Activated CD4-positive, alpha-beta T cell treated with anti-CD3 and anti-CD28 coated beads, Interleukin-2, amount 50 U/mL, for 48 hours (primary cell): ENCODE measurements at places on chromosomes 3 and 15.

DNA sequence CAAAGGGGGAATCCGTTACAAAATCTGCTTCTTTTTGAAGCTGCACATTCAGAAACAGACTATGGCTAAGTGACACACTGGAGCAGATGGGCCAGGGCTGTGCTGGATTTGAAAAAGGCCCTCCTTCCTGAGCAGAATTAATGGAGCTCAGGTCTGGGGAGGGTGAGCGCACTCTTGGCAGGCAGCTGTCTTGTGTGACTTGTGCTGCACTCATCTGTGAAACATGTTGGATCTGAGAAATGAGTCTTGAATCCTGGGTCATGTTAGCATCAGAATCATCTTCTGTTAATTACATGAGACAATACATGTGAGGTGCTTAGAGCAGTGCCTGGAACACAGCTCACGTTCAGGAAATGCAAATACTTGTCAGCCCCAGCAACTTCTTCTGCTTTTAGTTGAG lies 219.6 kb downstream of the THSD4 start:
- DNase-seq: no peak

DNA sequence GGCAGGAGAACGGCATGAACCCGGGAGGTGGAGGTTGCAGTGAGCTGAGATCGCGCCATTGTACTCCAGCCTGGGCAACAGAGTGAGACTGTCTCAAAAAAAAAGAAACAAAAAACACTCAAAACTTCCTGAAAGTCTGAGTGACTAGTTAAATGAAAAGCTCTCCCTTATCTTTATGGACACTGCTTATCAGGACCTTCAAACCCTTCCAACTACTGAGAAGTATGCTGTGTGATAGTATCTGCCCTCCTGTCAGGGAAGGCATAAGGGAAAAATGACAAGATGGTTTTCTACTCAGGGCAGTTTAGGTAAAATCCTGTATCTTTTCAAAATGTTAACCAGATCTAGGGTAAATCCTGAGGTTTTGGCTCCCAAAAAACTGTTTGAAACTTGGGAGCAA lies 21.8 kb downstream of the EMC7 start:
- DNase-seq: no peak

DNA sequence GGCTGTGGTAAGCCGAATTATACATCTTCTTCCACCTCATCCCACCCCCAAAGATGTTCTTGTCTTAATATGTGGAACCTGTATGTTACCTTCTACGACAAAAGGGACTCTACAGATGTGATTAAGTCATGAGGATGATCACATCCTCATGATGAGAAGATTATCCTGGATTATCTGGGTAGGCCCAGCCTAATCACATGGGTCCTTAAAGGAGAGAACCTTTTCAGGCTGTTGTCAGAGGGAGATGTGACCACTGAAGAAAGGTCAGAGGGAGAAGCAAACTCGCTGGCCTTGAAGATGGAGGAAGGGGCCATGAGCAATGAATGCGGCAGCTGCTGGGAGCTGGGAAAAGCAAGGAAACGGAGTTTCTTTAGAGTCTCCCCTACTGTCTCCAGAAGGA lies 12.9 kb upstream of the SCG3 start:
- no peak for DNase-seq

- DNase-seq: no peak
Measured at GRCh38 chr3:171348121-171348520, 112.1 kb downstream of the TNIK start.

GRCh38 chr3:72839057-72839456 lies 9.2 kb downstream of the SHQ1 start:
- no peak for DNase-seq

DNA sequence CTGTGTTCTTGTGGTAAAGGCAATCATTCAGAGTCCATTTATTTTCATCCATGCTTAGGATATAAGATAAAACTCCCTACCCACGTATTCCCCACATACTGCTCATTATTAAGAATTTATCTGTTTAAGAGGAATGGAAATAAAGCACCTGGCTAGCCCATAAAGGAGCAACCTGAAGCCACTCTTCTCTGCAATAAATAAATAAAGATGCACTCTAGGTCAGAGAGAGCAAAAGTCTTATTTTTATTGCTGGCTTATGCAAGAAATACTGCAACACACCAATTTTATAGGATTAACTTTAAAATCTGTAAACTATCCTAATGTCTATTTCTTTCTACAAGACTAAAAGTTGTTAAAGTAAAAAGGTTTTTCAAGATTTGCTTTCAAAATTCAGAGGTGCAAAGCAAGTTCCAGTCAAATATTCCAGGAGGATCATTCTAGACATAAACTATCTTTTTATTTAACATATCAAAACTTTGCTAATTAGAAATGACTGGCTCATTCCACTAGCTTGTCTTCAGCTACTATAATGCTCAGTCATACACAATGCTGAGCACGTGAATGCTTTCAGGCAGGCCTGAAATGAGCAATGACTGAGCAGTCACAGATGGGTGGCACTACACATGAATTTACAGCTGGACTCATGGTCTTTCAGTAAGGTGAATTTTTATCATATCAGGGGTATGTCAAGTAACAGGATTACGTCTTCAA lies 7.1 kb downstream of the TJP1 start:
- no peak for DNase-seq

GRCh38 chr15:70094690-70095311 lies 2.9 kb downstream of the TLE3 start:
- DNase-seq: no peak

GRCh38 chr3:38003371-38003816 lies 12.8 kb downstream of the VILL start:
- DNase-seq: peak; percentile 78

- DNase-seq: no peak
Measured at GRCh38 chr15:62901909-62902546, 140.5 kb upstream of the TPM1 start.

GRCh38 chr15:51751697-51752683 lies 593 bp downstream of the TMOD2 start:
- peak; percentile 33 for DNase-seq

DNA sequence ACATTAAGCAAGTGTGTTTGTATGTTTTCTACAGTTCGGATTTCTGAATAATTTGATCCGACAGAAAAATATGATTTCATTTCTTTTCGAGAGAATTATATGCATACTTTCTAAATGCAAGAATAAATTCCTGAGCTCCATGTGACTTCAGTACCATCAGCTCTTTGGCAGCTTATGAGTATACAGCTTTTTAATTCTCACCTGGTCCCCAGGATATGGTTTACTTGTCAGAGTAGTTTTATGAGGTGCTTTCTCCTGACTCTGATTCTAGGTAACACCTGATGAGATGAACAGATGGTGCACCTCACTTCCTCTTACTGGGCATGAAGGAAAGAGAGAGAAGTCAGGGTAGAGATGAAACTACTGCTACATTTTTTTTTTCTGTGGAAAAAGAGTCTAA lies 3.1 kb downstream of the HGD start:
- no peak for DNase-seq

DNA sequence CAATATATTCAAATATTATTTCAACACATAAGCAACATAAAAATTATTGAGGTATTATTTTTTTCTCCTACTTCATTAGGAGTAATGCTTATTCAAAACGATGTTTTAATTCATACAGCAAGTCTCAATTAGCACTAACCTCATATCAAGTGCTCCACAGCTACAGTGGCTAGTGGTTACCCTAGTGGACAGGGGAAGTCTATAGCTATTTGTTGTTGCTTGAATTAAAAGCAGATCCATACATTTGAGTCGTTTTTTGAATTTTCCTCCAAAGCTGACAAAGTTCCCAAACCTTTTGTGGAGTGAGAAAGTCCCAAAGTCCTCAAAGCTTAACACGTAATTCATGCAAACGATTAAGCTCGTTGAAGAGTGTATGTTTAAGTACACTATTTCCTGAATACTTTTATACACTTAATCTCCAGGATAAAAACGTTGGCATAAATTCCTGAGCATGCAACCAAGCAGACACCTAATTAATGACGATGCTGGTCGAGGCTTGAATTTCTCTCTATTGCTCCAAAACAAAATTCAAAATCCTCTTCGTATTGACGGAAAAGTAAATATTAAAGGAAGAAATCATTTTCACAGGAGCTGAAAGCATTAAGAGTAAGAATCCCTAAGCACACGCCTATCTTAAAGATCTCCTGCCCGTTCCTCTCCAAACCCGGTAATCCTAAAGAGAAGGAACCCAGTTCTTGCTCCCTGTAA lies 985 bp downstream of the VPS13C start:
- no peak for DNase-seq

DNA sequence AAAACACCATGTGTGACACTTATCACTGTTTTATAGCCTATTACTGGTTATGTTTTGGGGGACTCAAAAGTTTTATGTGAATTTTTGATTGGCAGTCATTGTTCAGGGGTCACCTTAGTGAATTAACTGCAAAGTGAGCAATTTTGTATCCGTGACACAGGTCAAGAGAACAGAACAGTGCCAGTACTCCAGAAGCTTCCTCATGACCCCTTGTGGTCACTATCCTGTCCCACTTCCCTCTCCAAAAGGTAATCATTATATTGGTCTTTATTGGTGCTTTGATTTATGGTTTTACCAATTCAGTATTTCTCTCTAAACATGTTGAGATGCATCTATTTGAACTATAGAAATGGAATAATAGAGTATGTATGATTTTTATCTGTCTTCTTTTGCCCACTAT lies 107.1 kb downstream of the STT3B start:
- DNase-seq: no peak

DNA sequence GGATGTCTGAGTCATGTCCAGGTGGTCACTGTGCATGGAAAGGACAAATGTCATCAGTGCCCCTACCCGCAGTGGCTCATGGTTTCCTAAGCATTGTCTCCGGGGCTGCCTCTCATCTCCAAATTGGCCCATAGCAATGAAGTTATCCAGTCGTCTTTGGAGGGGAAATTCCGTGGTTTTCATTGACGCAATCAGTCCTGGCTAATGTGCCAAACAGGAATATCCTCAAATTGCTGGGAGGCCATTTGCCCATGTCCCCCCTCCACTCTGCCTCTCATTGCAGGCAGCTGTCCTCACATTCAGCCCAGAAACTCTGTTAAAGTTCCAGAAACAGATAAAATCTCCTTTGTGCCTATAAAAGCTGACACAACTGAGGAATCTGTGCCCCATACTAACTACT lies 81.6 kb downstream of the MCTP2 start:
- no peak for DNase-seq

- DNase-seq: no peak
Measured at GRCh38 chr15:48472756-48473155, 141.5 kb downstream of the DUT start.

DNA sequence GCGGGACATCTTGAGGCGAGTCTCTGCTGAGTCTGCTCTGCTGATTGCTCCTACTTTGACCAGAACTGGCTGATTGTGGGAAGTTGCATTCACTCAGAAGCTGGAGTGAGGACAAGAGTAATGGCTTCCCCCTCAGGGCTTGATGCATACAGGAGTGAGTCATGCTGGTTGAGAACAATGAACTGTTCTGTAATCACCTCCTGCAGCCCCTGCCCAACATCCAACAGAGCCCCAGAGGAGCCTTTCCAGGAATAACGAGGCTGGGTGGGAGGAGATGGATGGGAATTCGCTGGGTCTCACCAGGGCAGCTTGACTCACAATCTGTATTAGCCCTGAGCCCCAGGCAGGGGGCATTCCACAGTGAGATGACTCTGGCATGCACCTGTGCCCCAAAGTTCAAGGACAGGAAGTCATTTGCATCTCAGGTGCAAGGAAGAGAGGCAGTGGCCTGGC lies 85.0 kb downstream of the RAB11A start:
- DNase-seq: no peak

- no peak for DNase-seq
Measured at GRCh38 chr15:90393040-90393439, 5.0 kb downstream of the IQGAP1 start.

DNA sequence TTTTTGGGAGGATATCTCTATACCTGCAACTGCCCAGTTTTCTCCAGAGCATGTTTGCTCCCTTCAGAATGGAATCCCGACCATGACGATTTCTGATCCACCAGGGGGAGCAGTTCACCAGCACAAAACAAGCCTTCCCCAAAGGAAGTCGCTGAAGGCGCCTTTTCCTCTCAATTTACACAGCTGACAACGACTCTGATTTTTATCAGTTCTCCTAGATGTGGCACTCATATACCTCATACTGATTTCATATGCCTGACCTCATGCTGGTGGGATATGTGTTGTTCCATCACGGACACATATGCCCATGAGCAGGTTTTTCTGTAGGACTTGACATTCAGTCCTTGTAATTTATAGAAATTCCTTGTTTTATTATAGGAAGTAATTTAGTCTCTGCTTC lies 1028.2 kb downstream of the MCTP2 start:
- peak; percentile 42 for DNase-seq

- no peak for DNase-seq
Measured at GRCh38 chr15:75194397-75194796, 7.3 kb upstream of the C15orf39 start.

GRCh38 chr3:151011427-151011826 lies 38.9 kb upstream of the CLRN1 start:
- no peak for DNase-seq

- no peak for DNase-seq
Measured at GRCh38 chr3:181358562-181358961, 353.2 kb upstream of the SOX2 start.

GRCh38 chr15:92625251-92625980 lies 30.2 kb downstream of the FAM174B start:
- DNase-seq: no peak

DNA sequence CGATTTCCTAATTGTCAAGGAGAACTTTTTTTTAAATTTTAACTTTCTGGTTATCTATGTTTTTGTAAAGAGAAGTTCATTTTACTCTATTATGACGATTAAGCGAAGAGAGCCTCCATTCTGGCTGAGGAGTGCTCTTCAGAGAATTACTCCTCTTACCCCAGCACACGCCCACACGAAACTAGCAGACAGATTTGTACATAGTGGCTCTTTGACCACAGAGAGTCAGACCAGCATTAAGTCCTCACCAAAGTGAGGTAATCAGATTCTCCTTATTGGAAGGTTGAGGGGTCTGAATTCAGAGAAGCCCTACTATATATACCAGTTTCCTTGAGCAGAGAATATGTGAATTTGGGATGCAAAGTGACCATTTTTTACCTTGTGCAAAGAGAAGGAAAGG lies 204.8 kb upstream of the TSC22D2 start:
- no peak for DNase-seq

DNA sequence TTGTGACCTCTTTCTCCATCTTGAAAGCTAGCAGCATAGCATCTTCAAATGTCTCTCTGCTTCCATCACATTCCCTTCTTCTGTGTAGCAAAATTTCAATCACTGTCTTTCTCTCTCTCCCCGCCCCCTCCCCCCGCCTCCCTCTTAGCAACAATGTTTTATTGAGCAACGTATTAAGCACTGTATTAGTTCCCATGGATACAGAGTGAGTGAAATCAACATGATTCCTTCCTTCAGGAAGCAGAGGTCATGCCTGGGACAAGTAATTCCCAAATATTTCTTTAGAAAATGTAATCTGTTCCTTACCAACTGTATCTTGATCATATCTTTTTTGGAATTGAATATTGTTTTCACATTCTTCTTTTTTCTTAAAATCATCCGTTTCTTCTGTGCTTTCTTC lies 373.7 kb upstream of the NECTIN3 start:
- DNase-seq: no peak

DNA sequence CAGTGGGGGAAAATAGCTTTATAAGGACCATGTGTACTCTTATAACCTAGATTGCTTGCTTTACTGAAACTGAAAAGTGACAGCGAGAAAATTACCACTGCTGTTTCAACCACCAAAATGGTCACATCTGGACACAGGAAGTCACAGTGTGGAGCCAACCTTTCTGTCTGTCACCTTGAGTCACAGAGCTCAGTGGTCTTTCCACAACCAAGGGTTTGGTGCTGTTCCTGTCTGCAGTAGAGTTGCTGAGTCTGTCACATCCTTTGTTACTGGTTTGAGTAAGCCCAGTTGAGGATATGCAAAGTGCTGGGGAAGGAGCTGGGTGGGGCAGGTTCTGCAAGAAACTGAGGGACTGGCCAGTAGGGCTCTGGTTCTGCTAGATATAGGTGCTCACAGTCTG lies 139.1 kb upstream of the EIF1B start:
- DNase-seq: no peak
